Nucleus accumbens (tissue), 56 donors: ENCODE measurements at places on chromosomes 13 and 19.

DNA sequence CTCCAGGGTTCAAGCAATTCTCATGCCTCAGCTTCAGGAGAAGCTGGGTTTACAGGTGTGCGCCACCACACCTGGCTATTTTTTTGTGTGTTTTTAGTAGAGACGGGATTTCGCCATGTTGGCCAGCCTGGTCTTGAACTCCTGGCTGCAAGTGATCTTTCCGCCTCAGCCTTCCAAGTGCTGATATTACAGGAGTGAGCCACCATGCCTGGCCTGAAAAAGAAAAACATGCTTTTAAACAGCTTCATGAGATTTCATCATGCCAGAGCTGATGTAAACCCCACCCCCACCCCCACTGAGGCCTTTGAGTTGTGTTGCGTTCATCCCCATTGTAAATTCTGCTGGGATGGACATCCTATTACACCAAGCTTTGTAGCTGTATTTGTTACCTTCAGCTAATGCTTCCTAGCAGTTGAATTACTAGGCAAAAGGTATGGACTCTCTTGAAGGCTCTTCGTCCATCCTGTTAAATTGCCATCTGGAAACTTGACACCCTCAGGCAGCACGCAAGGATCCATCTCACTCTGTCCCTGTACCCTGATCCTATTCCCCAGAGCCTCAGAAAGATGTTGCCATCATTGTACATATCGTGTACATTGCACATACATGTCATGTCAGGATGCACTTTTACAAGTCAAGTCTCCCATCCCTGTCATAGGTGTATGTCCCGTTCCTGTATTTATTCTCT, 47.3 kb downstream of the NFIX start:
- no peak for DNase-seq

DNA sequence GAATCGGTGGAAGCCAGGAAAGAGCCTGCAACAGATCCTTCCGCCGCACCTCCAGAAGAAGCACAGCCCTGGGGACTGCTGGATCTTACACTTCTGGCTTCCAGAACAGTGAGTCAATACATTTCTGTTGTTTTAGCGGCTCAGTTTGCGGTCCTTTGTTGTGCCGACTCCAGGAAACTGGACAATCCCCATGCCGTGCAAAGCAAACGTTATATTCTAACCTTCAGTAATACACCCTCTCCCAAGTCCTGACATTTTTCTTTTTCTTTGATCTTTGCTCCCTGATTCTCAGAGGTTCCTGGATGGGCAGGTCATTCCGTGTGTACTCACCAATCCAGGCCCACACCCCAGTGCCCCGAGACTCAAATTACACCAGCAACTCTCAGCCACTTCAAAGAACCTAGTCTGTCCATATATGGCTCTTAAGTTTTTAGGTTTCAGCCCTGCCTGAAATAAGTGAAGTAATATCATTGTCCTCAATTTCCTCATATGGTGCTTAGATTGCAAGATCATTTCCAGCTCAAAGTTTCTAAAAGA, 387.1 kb upstream of the SGCG start:
- no peak for DNase-seq

- DNase-seq, result no peak
These were observed 149.6 kb downstream of the MIPEP start for GRCh38 chr13:23739596-23739995.

GRCh38 chr13:85408415-85408814, 390.8 kb downstream of the SLITRK6 start:
- DNase-seq, result no peak

GRCh38 chr13:40115426-40115825, 460.0 kb downstream of the COG6 start:
- DNase-seq, result no peak

- no peak for DNase-seq
These were observed 101.9 kb downstream of the PTPRS start for GRCh38 chr19:5238700-5239099.
